Stimulated activated CD4-positive, alpha-beta T cell treated with anti-CD3 and anti-CD28 coated beads, TNF-alpha, amount 100 ng/mL, for 4 hours (primary cell): ENCODE measurements at places on chromosomes 13 and 19.

DNA sequence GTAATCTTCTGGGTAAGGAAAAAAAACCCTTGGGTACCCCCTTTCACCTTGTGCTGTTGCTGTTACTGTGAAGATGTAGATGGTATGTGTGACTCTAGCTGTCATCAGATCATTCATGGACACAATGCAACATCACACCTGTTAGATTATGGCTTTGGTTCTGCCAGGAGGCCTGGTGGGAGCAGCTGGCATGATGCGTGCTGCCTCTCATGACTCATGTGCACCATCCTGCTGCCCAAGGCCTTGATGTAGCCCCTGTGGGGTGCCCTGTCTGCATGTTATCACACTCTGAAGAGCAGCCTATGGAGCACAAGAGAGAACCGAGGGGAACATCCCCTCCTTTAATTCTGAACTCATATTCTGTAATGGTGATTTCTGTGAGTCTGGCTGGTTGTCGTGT is 57.7 kb upstream of the TEX29 start:
- no peak for DNase-seq

DNA sequence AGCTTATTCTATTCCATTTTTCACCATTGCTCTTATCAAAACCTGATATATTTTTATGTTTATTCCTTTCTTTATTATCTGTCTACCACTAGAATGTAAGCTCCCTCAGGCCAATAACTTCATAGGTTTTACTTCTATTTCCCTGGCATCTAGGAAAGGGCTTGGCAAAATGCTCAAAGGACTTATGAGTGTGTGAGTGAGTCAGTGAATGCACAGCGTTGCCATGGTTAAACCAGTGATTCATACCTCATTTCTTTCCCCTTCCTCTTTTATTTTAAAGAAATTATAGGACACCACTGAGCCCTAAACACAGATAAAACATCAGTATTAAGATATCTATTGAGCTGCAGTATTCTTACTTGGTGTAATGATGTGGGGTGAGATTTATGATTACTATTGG is 162.1 kb downstream of the GPC6 start:
- no peak for DNase-seq

- DNase-seq: no peak
Measured at GRCh38 chr19:19192910-19193423, 909 bp downstream of the RFXANK start.

DNA sequence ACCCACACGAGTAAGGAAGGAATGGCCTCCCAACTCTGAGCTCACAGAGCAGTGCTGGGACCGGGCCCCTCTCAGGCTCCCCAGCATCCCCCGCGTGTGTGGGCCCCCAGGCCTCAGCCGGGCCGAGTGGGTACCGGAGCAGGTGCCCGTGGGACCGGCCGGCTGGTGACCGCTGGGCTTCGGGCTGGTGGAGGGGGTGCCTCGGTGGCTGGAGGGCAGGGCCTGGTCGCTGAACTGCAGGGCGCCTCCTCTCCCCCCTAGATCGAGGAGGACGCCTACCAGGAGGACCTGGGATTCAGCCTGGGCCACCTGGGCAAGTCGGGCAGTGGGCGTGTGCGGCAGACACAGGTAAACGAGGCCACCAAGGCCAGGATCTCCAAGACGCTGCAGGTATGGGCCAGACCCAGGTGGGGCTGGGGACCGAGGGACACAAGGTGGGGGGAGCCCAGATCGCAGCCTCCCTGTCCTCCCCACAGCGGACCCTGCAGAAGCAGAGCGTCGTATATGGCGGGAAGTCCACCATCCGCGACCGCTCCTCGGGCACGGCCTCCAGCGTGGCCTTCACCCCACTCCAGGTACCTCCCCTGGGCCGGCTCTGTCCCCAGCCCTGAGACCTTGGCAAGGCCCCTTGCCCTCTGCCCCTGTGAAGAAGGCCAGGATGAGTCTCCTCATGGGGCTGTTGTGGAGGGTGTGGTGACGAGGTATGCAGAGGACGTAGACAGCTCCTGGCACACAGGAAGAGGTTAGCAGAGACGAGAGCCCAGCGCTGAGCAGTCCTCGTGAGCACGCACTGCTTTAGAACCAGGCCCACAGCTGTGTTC is 8.6 kb upstream of the CNOT3 start:
- DNase-seq: no peak

DNA sequence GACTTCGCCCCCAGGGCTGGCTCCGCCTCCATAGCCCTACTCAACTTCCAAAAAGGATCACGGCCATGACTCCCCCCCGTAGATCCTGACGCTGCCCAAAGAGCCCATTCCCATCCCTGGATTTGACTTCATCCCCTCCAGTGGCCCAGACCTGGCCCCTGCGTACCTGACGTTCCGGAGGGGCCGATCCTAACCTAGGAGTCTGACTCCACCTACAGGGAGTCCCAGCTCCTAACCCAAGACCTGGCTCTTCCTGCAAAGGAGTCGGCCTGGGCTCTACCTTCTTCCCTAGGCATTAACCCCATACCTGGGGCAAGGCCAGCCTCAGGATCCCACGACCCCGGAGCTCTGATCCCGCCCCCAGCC is 10.8 kb downstream of the STAP2 start:
- DNase-seq: no peak

- no peak for DNase-seq
Measured at GRCh38 chr19:37948362-37948761, 41.4 kb downstream of the SIPA1L3 start.
